CD8-positive, alpha-beta T cell (primary cell): ENCODE measurements at places on chromosomes 2 and 18. TPM values are rescaled to one million over a fixed set of nuclear protein-coding genes. Genes with fewer than 3 reads are reported as not detected.

- DNase-seq, result no peak
These were observed 12.8 kb upstream of the ONECUT2 start for GRCh38 chr18:57422313-57422872.

GRCh38 chr18:76080430-76080829, 414.6 kb downstream of the ZNF516 start:
- DNase-seq, result no peak

GRCh38 chr18:67665266-67665665, 148.7 kb upstream of the DSEL start:
- no peak for DNase-seq

GRCh38 chr2:157933160-157933920, 57.2 kb upstream of the ACVR1 start:
- DNase-seq, result no peak

DNA sequence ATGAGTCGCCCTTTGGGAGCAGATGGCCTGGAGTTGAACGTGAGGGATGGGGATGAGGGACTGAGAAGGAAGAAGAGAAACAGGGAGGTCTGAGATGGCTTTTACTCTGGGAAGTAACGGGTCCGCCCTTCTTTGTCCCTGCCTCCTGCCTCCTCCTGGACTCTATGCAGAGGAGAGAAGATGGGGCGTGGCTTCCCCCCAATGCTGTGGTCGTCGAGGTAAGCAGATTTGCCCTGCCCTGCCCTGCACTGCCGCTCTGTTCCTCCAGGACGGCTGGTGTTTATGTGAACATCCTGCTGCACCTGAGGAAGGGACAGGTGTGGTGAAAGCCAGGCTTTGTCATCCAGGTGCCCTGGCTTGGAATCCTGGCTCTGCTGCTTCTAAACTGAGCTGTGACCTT, 13.5 kb upstream of the NTSR2 start:
- no peak for DNase-seq

- no peak for DNase-seq
These were observed 794 bp upstream of the CHCHD5 start for GRCh38 chr2:112583497-112584133.

DNA sequence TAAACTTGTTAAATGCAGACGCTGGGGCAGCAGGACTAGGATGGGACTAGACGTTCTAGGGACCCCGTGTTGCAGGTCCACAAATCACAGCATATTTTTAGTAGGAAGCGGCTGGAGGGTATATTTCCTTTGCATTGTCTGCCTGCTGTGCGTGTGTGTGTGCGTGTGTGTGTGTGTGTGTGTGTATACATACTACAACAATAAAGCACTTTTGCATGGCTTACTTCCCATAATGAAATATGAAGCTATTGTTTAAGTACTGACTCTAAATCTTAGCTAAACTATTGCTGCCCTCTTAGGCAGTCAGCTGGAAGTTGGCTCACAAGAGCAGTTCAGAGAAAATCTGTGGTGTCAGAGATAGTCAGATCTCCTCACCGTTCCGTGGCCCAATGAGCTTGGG, 133.4 kb downstream of the CABLES1 start:
- no peak for DNase-seq

Gene ADGRF3
- total RNA-seq, result 1.5 TPM
